ENCODE measurements at places on chromosomes 12 and 14. TPM values are rescaled to one million over a fixed set of nuclear protein-coding genes. Genes with fewer than 3 reads are reported as not detected.

GRCh38 chr14:95507701-95508103 lies 8.7 kb downstream of the SYNE3 start:
- ATAC-seq = peak; percentile 52

GRCh38 chr14:31950764-31951637 lies 126.1 kb upstream of the ARHGAP5 start:
- ATAC-seq = peak; percentile 73

GRCh38 chr12:121186826-121187225 lies 23.1 kb upstream of the P2RX4 start:
- ATAC-seq = no peak

GRCh38 chr12:88726806-88727720 lies 146.8 kb upstream of the KITLG start:
- ATAC-seq = no peak

- ATAC-seq = no peak
Measured at GRCh38 chr14:103111232-103111868, 11.9 kb upstream of the TNFAIP2 start.

GRCh38 chr12:114450515-114451300 lies 44.8 kb upstream of the TBX5 start:
- ATAC-seq = no peak

DNA sequence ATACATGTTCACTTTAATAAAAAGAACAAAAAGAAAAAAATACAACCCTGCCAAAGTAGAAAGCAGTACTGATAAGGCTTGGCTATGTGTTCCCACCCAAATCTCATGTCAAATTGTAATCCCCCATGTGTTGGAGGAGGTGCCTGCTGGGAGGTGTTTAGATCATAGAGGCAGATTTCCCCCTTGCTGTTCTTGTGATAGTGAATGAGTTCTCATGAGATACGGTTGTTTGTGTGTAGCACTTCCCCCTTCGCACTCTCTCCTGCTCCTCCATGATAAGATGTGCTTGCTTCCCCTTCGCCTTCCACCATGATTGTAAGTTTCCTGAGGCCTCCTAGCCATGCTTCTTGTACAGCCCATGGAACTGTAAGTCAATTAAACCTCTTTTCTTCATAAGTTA lies 59.9 kb downstream of the USP15 start:
- no peak for ATAC-seq

- no peak for ATAC-seq
Measured at GRCh38 chr12:92036061-92036620, 109.5 kb downstream of the BTG1 start.

GRCh38 chr12:62335796-62336195 lies 75.6 kb downstream of the USP15 start:
- no peak for ATAC-seq

DNA sequence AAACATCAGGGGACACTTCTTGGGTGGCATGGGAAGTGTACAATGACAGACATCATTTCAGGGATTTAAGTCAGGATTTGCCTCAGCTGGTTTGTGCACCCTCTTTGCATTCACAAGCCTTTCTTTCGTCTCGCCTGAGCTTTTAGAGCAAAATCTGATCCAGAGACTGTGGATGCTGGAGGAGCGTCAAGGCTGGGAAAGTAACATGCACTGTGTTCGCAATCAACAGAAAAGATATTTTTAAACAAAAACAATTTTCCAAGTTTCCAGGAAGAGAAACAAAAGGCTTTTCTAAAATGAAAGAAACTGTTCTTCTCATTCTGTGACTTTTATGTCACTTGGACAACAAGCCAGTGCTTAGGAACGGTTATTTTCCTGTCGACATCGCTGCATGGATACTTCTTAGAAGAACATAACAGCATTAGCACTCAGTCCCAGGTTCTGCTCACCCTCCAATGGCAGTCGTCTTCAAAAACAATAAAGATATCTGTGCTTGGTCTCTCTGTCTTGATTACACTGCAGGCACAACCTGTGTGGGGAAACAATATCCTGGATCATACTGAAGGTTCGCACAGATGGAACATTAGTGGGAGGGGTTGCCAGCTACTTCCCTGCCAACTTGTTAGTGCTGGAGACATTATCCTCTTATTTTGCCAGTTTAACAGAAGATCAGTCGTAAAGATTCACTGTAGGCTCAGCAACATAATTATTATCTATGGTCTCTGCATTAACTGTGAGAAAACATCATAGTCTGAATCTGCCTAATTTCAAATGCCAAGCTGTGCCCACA lies 403.3 kb upstream of the ATP2B1 start:
- ATAC-seq = no peak

DNA sequence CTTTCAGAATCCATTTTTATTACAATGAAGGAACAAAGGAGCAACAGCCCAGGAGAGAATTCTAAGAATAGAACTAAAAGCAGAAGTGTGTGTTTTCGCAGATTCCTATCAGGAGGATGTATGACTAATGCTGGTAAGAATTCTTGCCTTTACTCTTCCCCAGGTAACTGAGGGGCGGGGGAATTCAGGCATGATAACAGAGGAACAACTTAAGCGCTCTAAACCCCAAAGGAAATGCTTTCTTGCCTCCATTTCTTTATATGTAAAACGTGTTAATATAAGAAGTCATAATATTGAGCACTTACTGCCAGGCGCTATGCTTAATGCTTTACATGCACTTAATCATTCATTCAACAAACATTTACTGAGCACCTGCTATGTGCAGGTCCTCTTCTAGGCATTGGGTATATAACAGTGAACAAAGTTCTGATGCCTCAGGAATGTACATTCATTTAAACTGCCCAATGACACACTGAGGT lies 4.5 kb downstream of the HCAR1 start:
- no peak for ATAC-seq

DNA sequence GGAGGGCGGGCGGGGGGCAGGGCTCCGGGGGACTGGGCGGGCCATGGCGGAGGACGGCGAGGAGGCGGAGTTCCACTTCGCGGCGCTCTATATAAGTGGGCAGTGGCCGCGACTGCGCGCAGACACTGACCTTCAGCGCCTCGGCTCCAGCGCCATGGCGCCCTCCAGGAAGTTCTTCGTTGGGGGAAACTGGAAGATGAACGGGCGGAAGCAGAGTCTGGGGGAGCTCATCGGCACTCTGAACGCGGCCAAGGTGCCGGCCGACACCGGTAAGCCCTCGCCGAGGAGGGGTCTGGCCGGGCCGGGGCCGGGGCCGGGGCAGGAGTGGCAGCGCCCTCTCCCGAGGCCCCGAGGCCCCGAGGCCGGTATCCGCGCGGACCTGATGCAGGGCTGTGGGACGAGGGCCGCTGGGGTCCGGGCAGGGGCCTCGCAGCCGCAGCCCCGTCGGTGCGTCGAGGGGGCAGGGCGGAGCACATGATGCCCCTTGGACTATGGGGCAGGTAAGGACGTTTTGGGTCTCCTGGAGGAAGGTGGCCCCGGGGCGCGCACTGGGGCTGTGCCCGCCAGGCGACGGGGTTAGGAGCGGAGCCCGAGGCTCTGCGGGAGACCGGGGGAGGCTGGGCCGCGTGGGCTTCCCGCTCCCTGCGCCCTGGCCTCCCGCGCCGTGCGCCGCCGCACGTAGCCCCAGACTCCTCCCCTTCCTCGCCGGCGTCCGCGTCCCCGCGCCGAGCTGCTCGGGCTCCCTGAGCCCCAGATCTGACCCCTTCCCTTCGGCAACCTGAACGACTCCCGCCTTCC lies at the start of gene TPI1:
TPI1 (plus strand) TSS at position 119 of the 798 bp plus-strand sequence; CDS start at position 155, 36 bp downstream.
- peak; percentile 88 for ATAC-seq

- no peak for ATAC-seq
Measured at GRCh38 chr12:112420740-112421139, 2.0 kb downstream of the PTPN11 start.

- ATAC-seq = no peak
Measured at GRCh38 chr14:101153691-101154090, 250.2 kb upstream of the RTL1 start.

DNA sequence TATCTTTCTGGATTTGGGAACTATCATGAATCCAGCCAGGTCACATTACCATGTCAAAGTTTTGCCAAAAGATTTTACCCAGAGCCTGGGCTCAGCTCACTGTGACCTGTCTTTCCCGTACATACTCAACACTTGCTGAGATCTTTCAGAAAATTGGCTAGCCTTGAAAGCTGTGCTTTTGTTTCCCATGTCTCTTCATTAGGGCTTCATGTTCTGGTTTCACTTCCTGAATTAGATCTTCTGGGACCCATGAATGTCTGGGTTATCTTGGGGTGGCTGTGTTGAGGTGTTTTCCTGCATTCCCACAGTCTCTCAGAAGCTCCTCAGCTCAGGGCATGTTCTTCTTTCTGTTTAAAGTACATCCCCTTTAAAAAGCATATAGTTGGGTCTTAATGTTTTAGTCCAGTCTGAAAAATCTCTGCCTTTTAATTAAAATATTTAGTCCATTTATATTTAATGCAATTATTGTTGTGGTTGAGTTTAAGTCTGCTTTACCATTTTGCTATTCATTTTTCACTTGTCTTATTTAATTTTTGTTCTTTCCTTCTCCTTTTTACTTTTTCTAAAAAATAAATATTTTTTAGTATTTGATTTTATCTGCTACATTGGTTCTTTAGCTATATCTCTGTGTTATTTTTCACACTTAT lies 242.7 kb downstream of the VRK1 start:
- ATAC-seq = no peak

- no peak for ATAC-seq
Measured at GRCh38 chr14:80535171-80535570, 323.9 kb upstream of the DIO2 start.

- no peak for ATAC-seq
Measured at GRCh38 chr12:52166672-52167071, 25.1 kb downstream of the KRT80 start.

DNA sequence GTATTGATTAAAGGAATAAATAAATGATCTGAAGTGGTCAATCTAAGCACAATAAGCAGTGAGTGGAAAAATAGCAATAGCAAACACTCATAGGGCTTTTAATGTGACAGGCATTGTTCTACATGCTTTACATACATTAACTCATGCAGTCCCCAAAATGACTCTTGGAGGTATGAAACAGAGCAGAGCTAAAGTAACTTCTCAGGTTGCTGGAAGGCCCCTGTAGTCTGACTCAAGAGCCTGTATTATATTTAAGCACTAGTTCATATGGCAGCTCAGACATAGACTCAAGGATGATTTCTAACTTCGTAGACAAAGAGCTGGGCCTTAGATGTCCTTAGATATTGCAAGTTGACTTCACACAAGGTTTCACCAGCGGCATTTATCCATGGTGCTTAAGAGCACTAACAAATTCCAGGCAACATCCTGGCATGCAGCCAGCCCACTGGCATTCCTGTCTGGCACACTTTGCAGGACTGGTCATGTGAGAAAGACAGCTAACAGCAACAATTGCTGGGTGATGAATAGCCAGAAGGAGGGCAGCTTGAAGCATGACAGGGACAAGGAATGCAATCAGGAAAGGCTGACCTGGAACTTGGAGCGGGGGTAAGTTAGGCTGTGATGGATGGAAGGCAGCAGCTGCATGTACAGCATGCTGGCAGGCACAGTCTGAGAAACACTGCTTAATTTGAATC lies 22.9 kb upstream of the KTN1 start:
- ATAC-seq = peak; percentile 74

- ATAC-seq = no peak
Measured at GRCh38 chr14:73888460-73888725, 1.7 kb downstream of the ZNF410 start.

GRCh38 chr12:48423171-48423570 lies 49.2 kb upstream of the ANP32D start:
- ATAC-seq = no peak

GRCh38 chr14:22231018-22231417 lies 358.0 kb downstream of the DAD1 start:
- no peak for ATAC-seq

DNA sequence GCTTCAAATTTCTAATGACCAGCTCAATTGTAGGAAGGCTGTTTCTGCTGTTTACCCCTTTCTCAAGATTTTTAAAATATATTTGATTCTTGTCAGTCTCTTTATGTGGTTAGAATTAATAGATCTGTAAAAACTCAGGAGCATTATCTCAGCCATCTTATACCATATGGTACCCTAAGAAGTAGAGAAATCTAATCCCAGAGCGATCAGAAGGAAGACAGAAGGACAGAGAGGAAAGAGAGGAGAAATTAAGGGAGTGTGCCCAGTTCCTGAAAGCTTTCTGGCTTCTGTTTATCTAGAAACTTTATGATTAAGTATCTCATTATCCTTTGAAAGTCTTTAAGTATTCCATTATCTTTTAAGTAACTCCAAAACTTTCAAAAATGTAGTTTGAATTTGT lies 152.1 kb upstream of the NAV3 start:
- no peak for ATAC-seq

The GYS2 gene
- not detected for total RNA-seq

The P3H3 gene
- total RNA-seq = 23.8 TPM

The MANSC4 gene
- total RNA-seq = not detected

The BEGAIN gene
- 4.2 TPM for total RNA-seq

The SPX gene
- total RNA-seq = 0.15 TPM

The ACVRL1 gene
- 77.4 TPM for total RNA-seq

The LRP1-AS gene
- total RNA-seq = not detected

The GLI1 gene
- total RNA-seq = 0.15 TPM

The NEUROD4 gene
- not detected for total RNA-seq

The CTSG gene
- 2.1 TPM for total RNA-seq

The BBOF1 gene
- total RNA-seq = 12.4 TPM

The ANO2 gene
- total RNA-seq = 5.2 TPM

All from gastroesophageal sphincter (tissue), 4 donors.